ENCODE measurements at places on chromosomes 7 and 10. TPM values are rescaled to one million over a fixed set of nuclear protein-coding genes. Genes with fewer than 3 reads are reported as not detected.
A peak's percentile ranks its signal among the peaks of the same experiment; 100 is the strongest.

PLOD3 gene
- 55.6 TPM for total RNA-seq

OR13A1 gene
- not detected for total RNA-seq

TMEM184A gene
- total RNA-seq = not detected

TAS2R4 gene
- 2.8 TPM for total RNA-seq

VGF gene
- total RNA-seq = 0.48 TPM

HOXA11 gene
- total RNA-seq = not detected

MMS19 gene
- 89.3 TPM for total RNA-seq

SH3PXD2A gene
- total RNA-seq = 19.3 TPM

DPP6 gene
- total RNA-seq = not detected

NOD1 gene
- total RNA-seq = 14.5 TPM

PIP4K2A gene
- total RNA-seq = 111 TPM

GCK gene
- total RNA-seq = 1.2 TPM

GET4 gene
- total RNA-seq = 43.0 TPM

SH2D4B gene
- 0.32 TPM for total RNA-seq

ARHGEF35 gene
- total RNA-seq = 1.1 TPM

PIP gene
- not detected for total RNA-seq

- ATAC-seq = no peak
These were observed 1634.5 kb upstream of the LRRTM3 start for GRCh38 chr10:65291286-65291685.

- no peak for ATAC-seq
These were observed 568 bp upstream of the MEOX2 start for GRCh38 chr7:15686957-15687545.

- no peak for ATAC-seq
These were observed 15.2 kb upstream of the NFE2L3 start for GRCh38 chr7:26136831-26137230.

- ATAC-seq = peak; percentile 99
These were observed 105.8 kb downstream of the USP6NL start for GRCh38 chr10:11505639-11506038.

DNA sequence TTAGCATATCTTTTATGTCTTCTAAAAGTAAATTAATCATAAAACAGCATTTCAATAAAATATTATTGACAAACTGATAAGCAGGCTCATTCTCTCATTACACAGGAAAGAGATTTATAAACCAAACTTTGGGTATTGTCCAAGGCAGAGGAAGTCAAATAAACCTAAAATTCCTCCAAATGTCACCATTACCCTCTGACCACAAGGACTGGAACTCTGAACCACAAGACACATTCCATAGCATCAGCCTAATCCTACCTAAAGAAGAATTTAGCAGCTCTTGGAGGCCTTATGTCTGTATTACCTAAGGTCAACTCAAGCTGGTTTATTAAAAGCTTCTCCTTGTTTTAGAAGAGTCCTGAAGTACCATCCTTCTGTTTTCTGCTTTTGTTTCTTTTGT lies 82.4 kb upstream of the SLC13A1 start:
- no peak for ATAC-seq

- ATAC-seq = no peak
These were observed 7.1 kb downstream of the CABCOCO1 start for GRCh38 chr10:61669849-61670248.

DNA sequence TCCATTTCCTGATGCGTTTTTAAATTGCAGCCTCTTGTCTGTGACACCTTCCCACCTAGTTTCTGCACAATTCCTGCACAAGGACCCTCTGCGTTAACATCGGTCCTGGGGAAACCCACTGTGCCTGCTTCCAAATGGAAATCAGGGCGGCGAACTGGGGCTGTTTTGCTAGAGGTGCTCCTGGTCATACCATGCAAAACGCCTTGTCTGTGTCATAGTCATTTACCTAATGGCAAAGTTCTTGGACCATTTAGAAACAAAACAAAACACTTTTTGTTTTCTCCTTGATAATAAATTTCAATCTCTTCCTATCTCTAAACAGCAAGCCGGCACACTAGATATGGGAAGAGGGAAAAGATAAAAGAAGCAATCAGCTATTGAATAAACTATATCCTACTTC lies 206.9 kb upstream of the KLF14 start:
- no peak for ATAC-seq

DNA sequence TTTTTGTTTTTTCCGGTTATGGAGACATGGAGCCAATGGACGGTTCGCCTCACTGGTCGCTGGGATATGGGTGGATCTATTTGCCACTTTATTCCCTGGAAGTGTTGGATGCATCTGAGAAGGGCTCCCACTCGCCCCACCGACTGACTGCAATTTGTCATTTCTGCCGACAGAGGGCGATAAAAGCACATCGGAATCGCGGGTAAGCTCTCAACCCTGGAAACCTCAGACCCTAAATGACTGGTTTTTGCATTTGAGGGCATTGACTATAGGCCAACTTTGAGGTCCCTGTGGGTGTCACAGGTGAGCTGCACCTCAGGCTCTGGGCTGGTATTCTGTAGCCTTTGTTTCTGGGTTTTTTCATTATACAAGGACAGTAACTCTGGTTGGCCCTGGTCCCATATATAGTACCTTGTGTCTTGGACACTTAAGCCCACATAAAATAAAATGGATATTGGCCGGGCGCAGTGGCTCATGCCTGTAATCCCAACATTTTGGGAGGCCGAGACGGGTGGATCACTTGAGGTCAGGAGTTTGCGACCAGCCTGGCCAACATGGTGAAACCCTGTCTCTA lies 11.9 kb upstream of the OPALIN start:
- peak; percentile 40 for ATAC-seq

DNA sequence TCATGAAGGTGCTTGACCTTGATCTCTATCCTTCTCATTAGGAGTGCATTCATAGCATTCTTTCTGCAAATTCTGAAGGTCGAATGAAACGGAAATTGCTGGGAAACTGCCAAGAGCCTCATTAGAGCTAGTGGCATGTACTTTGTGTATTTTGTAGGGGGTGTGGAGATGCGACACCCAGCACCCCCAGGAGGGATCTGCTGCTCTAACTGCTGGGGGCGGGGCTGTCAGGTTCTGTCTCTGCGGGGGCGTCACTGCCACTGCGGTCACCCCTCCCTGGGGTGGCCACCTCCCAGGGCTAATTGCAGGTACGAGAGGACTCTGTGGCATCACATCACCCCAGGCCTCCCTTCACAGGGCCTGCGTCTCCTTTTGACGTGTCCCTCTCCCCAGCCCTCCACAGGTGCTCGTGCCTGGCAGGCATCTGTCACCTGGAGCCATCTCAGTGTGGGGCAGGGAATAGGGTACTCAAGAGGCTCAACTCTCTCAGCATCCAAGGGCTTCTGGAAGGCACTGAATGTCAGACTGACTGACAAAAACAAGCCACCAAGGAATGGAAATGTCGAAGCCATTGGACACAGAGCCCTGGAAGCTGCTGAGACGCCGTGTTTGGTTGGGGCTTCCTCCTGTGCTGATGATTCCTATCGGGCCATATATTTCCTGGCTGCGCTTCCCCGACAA lies 151.1 kb downstream of the ACTR3B start:
- no peak for ATAC-seq

GRCh38 chr7:22194658-22195273 lies 162.2 kb downstream of the RAPGEF5 start:
- no peak for ATAC-seq

GRCh38 chr10:106217627-106218026 lies 946.9 kb downstream of the SORCS1 start:
- no peak for ATAC-seq

GRCh38 chr10:79940431-79940830 lies 8.5 kb downstream of the SFTPD start:
- no peak for ATAC-seq

DNA sequence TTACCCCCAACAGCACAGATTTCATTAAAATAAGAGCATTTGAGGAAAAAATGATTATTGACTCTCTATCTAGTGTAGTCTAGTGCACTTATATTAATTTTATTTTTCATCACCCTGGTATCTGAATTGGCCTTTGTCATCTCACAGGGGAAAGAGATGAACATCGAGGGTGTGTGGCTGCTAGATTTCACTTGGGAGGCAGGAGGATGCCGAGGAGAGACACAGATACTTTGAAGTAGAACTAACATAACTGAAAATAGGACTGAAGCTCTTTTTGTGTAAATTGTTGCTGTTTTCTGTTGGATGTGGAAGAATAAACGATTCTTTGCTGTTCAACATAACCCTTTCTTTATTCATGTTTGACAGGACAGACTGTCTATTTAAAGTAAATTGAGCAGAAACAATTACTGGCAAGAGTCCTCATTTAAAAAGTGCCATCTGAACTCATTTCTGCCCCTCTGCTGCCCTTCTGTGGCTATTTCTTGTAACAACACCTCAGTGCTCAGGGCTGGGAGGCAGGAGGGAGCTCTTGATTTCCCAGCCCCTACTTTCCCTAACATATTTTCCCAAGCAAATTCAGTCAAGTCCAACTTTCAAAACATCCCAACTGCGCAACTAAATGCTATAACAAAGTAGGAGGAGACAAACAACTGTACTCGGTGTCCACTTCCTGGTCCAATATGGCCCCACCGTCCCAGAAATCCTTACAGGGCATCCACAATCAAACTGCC lies 15.6 kb downstream of the LYZL1 start:
- ATAC-seq = no peak

DNA sequence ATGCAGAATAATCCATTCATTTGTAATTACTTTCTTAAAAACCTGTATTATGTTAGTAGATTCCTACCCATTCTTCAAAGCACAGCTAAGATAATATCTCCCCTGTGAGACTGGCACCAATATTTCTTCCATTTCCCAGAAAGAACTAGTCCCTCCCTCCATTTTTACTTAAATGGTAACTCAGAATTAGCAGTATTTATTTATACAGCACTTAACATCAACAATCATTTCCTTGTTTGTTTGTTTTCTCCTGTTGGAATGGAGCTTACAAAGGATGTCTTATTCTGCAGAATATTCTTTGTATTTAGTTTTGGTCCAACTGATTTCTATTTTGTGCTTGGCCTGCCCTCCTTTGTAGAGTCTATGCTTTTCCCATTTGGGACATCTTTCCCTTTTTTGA lies 32.1 kb upstream of the PTPN12 start:
- ATAC-seq = no peak

GRCh38 chr7:117728890-117729624 lies 144.2 kb downstream of the CTTNBP2 start:
- no peak for ATAC-seq

DNA sequence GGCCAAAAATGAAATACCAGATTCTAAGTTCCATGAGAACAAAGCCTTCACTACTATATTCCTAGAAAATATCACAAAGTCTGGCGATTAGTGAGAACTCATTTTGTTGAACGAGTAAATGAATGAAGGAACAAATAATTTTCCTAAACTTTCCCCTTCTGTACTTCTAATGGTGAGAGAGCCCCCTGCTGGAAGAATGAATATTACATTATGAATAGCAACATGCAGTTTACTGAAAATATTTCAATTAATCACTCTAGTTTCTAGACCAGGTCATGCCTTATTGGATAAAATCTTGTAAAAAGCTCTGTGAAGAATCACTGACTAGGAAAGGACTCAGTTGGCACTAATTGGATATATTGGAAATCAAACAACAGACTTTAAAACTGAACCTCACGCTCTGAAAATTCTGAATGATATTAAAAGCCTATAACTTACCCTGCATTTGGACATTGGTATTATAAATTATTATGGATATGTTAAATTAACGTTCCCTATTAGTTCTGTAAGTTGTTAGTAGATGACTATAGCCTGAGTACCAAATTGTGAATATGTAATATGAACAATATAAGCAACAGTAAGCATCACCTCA lies 32.4 kb upstream of the MTPN start:
- ATAC-seq = peak; percentile 32

DNA sequence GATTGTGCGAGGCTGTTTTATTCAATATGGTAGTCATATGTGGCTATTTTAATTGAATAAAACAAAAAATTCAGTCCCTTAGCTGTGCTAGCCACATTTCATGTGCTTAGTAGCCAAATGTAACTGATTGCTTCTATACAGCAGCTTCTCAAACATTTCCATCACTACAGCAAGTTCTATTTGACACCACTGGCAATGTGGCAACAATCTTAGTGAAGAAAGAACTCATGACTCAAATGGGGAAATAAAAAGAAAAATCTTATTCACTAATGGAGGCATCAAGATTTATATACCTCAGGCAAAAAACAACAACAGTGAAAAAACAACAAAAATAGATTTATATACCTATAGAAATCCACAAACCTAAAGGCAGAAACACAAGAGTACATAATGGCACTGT lies 17.9 kb downstream of the SEM1 start:
- no peak for ATAC-seq

DNA sequence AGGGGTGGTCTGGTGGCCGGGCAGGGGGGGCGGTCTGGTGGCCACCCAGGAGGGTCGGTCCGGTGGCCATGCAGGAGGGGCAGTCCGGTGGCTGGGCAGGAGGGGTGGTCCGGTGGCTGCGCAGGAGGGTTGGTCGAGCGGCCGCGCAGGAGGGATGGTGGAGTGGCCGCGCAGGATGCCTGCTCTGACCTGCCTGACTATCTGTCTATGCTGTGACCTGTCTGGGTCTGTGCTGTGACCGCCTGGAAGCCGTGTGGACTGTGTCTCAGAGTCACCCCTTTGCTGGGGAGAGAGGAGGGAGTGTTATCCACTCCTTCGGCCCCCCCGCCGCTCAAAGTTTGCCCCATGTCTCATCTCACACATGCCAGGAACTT lies 113.2 kb downstream of the ACTR3B start:
- no peak for ATAC-seq

DNA sequence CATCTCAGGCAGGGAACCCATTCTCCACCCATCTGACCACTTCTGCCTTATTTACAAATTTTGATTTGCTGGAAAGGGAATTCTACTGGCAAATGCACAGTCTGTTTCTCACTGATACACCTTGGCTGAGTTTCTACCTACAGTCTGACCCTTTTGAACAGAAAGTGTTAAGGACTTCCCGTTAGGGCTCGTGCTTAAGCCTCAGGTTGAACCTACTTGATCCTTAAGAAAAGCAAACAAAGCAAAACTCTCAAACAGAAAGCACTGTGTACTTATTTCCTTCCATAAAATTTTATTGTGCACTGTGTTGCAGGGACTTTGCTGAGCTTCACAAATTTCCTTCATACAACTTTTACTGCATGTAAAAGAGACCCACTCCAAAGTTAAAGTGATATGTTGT lies 367.8 kb downstream of the NRG3 start:
- ATAC-seq = no peak

DNA sequence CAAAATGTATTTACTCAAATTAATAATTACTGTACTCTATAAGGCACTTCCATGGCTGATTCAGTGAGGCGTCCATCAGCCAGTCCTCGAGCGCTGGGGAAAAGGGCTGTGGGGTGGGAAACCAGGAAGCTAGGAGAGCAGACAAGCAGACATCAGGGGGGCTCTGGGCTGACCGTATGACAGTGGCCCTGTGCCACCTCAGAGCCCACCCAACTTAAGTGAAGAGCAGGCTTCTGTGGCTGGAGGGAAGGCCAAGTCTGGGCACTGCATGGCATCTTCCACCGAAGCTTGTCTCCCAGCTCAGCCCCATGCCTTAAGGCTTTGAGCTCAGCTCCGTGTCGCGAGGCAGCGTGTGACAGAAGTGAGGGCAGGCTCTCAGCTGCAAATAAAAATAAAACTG lies 464.5 kb upstream of the ZMIZ1 start:
- no peak for ATAC-seq

GRCh38 chr7:73526896-73527821 lies 5.1 kb upstream of the BAZ1B start:
- no peak for ATAC-seq

GRCh38 chr7:23076772-23077171 lies 28.8 kb upstream of the KLHL7 start:
- no peak for ATAC-seq

- no peak for ATAC-seq
These were observed 84.6 kb upstream of the GHITM start for GRCh38 chr10:84054743-84055142.
